ENCODE measurements at places on chromosomes 5 and 9.

DNA sequence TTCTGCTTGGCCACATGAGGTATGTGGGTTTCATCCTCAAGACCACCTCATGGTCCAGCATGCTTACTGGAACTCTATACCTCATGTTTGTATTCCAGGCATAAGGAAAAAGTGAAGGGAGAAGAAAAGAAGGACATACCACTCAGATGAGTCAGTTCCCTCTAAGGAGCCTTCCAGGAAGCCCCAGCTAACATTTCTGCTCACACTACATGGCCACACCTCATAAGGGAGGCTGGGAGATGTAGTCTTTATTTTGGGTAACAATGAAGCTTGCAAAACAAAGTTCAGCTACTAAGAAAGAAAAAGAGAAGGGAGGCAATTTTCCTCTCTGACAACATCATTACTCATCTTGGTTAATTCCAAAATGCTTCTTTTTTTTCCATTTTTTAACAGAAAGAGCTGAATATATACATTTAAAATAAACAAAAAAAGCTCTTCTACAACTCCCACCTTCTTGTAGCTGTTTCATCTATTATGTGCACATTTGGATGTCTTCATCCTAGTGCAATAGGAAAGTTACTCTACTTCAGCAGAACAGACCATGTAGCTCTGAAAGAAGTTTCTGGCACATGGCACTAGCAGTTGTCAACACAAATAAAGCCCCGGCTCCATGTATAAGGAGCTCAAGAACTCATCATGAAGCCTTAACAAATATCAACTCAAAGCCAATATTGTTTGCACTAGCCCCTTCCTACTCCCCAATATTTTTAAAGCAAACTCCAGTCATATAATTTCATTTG lies 123.6 kb upstream of the CCDC112 start:
- peak; percentile 93 for DNase-seq

DNA sequence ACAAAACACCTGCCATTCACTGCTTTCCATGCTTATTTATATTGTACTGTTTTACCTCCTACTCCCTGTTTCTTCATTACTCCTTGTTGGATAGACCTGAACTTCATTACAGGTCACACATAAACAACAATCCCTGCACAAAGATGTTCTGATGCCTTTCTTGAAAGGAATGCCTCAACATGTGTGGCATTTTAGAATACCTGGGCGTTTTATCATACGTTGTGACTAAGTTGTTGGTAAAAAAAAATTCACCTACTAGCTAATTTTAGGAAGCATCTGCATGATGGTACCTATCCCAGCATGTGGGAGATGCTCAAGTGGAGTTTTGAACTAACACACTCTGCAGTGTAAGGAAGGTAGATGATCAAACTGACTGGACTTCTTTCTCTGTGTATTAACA lies 604.1 kb downstream of the TAF11L14 start:
- no peak for DNase-seq

- DNase-seq, result no peak
These were observed 3.7 kb downstream of the PHF24 start for GRCh38 chr9:34961574-34962490.

- DNase-seq, result no peak
These were observed 339.7 kb upstream of the CLINT1 start for GRCh38 chr5:158198636-158199035.

- peak; percentile 75 for DNase-seq
These were observed 33.4 kb upstream of the NCS1 start for GRCh38 chr9:130138791-130139190.

- DNase-seq, result peak; percentile 51
These were observed 138.1 kb downstream of the ATPSCKMT start for GRCh38 chr5:10111571-10111970.

GRCh38 chr5:115584501-115584900 lies 17.8 kb downstream of the TICAM2 start:
- no peak for DNase-seq

DNA sequence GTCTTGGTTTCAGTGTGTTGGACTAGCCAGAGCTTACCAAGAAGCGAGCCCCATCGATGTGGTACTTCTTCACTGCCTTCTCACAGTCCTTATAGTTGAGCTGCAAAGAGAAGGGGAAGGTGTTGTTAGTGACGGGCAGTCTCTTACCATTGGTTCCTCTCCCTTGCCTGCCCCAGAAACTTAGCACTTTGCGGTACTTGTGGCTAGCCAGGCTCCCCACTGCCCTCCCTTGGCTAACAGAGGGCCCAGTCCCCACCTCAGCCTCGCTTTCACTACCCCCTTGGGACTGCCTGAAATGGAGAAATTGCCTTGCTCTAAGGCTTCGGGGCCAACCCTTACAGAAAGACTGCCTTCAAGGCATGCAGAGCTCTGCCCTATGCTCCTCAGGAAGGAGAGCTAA lies 4.3 kb downstream of the LCP2 start:
- DNase-seq, result no peak

Measured in fibroblast of skin of left quadriceps (primary cell).